ENCODE measurements at places on chromosomes 1 and 21. TPM values are rescaled to one million over a fixed set of nuclear protein-coding genes. Genes with fewer than 3 reads are reported as not detected.

GRCh38 chr1:170471398-170472053 is 60.4 kb upstream of the GORAB start:
- H3K27me3 ChIP-seq = no peaks in the 10 kb centered on the region
- no peaks in the 10 kb centered on the region for H3K4me1 ChIP-seq
- no peak for DNase-seq
- H3K27ac ChIP-seq = no peak overlapping the region
- H3K4me3 ChIP-seq = no peak overlapping the region

- no peak overlapping the region for H3K4me3 ChIP-seq
- DNase-seq = no peak
- no peaks in the 10 kb centered on the region for H3K36me3 ChIP-seq
- no peaks in the 10 kb centered on the region for H3K27me3 ChIP-seq
- no peak overlapping the region for H3K27ac ChIP-seq
These were observed 625.8 kb upstream of the ADGRL2 start for GRCh38 chr1:81174811-81175476.

DNA sequence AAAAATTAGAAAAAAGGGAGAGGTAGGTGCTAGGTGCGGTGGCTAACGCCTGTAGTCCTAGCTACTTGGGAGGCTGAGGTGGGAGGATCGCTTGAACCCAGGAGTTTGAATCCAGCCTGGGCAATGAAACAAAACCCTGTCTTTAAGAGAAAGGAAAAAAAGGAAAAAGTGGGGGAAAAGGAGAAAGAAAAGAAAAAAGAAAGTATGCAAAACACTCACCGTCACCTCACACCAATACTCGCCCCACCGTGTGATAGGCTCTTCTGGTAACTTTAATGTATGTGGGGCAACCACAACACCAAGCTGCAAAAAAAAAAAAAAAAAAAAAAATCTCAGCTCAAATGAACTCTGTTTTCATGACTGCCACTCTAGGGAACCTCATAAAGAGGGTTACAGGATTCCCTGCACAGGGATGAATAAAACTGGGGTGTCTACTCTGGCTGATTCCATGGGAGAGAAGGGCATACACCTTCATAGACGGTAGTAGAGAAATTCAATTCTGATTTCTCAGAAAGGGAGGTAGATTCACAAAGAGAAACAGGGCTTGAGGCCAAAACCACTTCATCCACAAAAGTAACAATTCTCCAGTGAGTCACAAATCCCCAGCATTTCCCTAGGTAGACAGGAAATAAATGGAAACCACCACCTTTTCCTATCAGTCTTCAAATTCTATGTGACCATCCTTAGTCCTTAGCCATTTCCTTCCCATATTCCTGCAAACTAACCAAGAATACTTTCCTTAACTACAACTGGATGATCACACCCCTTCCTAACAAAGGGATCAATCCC is 2.5 kb downstream of the MRPL9 start:
- DNase-seq = no peak
- H3K27ac ChIP-seq = no peak overlapping the region
- H3K4me1 ChIP-seq = peaks cover 16% of the 10 kb centered on the region
- peaks cover 23% of the 10 kb centered on the region for H3K36me3 ChIP-seq
- H3K27me3 ChIP-seq = no peaks in the 10 kb centered on the region

GRCh38 chr1:228407106-228408040 is 738 bp upstream of the TRIM11 start:
- H3K27me3 ChIP-seq = no peaks in the 10 kb centered on the region
- H3K4me1 ChIP-seq = peaks cover 47% of the 10 kb centered on the region
- H3K36me3 ChIP-seq = peaks cover 18% of the 10 kb centered on the region
- H3K4me3 ChIP-seq = peak overlapping the region; percentile 72
- peak overlapping the region; percentile 65 for H3K27ac ChIP-seq

DNA sequence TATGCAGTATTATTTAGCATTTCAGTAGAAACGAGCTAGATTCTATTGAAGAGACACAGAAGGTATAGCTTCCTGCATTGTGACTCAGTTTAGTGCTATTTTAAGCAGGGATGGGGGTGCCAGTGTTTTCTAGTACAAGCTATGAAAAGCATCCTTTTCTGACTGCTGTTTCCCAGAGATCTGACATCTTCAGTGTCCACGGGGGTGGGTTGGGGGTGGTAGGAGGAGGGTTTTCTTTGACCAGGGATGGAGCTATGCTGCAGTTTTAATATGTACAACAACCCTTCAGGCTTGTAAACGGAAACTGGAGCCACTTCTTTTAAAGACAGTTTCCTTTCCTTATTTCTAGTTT is 2.7 kb upstream of the NEGR1 start:
- peaks cover 7% of the 10 kb centered on the region for H3K4me1 ChIP-seq
- no peak for DNase-seq
- H3K4me3 ChIP-seq = no peak overlapping the region
- H3K27ac ChIP-seq = no peak overlapping the region
- peaks cover 3% of the 10 kb centered on the region for H3K27me3 ChIP-seq

DNA sequence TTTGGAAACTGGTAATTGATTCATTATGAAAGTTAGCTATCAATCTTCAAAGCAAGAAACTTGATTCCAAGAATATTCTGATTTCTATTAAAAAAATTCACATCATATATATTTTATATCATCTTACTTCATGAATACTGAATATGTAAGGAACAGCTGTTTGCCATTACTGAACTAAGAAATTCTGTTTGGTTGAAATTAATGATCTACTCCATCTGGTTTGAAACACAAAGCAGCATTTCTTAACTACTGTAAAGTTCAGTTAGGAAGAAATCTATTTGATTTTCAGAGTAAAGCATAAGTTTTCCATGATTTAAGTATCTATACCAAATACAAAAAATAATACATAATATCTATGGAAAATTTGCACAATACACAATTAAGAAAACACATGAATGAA is 66.0 kb upstream of the SCYL3 start:
- H3K4me1 ChIP-seq = no peaks in the 10 kb centered on the region
- DNase-seq = no peak
- no peak overlapping the region for H3K27ac ChIP-seq
- H3K4me3 ChIP-seq = no peak overlapping the region

- no peaks in the 10 kb centered on the region for H3K36me3 ChIP-seq
- no peak overlapping the region for H3K27ac ChIP-seq
- H3K4me1 ChIP-seq = no peaks in the 10 kb centered on the region
- no peaks in the 10 kb centered on the region for H3K27me3 ChIP-seq
- no peak for DNase-seq
These were observed 32.9 kb upstream of the IL12RB2 start for GRCh38 chr1:67274623-67275325.

DNA sequence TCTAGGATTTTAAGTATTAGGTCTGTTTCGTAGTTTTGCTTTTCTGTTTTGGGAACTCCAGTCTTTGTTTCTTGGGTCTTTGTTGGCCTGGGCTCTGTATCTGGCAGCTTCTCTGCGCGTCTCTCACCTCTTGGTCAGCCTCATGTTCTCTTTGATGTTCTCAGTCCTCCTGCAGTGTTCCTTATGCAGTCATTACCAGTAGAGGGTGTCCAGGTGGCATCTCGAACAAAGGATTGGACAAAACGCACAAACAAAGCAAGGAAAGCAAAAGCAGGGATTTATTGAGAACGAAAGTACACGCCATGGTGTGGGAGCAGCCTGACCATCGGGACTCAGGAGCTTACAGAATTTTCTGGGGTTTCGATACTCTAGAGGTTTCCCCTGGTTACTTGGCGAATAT is 133.7 kb upstream of the COL6A1 start:
- H3K4me1 ChIP-seq = no peaks in the 10 kb centered on the region
- no peak overlapping the region for H3K27ac ChIP-seq
- H3K4me3 ChIP-seq = no peak overlapping the region
- no peaks in the 10 kb centered on the region for H3K36me3 ChIP-seq
- no peaks in the 10 kb centered on the region for H3K27me3 ChIP-seq
- no peak for DNase-seq

DNA sequence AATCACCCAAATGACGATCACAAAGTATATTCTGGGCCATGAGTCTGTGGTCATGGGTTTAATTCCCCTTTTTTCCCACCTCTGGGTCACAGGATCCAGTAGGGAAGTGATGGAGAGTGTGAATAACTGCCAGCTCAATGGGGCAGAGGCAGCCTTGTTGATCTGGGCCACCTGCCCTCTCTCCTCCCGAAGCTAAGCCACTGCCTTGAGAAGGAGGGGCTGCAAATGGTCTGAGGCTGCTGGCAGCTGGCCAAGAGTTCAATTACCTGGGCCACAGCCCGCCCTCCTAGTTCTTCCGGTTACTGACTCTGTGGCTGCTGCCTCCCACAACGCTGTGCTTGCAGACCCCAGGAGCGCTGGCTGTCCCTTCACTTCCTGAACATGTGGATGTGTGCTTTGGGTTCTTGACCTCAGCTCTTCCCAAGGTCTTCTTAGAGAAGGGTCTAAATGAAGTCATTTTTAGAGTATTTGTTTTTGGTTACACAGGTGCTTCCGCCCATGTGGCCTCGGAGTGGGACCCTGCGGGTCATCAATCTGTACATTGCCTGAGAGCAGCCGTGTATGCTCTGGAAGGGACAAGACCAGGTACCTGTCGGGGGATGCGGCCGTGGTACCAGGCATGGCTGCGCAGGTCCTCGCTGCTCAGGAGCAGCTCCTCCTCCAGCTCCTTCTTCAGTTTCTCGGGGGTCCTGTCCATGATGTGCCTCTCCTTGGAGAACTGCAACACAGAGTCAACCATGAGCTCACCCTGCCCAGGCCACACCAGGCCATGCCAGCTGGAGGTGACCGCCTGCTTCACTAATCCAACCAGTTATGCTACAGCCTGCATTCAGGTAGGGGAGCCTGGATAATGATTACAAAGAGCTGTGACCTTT is 89.7 kb downstream of the BCAR3 start:
- no peak overlapping the region for H3K4me3 ChIP-seq
- H3K27ac ChIP-seq = no peak overlapping the region
- H3K4me1 ChIP-seq = peaks cover 6% of the 10 kb centered on the region

DNA sequence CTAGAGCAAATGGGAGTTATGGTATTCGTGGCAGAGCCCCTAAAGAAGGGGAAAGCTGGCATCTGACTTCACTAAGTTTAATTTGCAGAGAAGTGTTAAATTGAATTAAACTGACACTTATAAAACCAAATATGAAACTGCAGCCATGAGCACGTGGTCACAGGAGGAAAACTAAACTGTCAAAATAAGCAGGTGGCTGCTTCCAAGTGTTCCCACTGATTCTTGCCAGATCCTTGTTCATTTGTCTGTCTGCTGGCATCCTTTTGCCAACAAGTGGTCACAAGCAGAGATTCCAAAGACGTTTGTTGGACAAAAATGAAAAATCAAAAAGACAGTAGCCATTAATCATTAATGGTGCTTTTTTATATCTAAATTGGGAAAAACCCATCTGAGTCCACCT is 6.5 kb upstream of the CELA2B start:
- no peak overlapping the region for H3K27ac ChIP-seq
- no peak for DNase-seq
- no peaks in the 10 kb centered on the region for H3K4me1 ChIP-seq
- H3K27me3 ChIP-seq = no peaks in the 10 kb centered on the region

DNA sequence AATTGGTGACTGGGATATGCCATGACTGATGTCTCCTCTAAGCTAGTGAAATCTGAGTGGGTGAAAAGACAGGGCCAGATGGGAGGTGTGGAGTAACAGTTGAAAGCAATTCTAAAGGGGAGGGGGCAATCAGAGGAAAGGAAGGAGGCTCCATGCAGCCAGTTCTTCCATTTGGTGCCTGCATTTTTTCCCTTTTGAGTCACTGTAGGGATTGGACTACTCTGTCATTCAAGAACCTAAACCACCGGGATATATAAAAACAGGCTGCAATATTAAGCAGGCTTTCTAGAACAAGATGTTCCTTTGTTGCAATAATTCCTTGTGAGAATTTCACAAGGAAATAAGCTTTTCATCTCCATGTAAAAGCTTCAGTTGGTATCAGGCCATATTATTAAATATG is 18.3 kb downstream of the CLIC6 start:
- DNase-seq = no peak
- no peaks in the 10 kb centered on the region for H3K36me3 ChIP-seq
- H3K4me3 ChIP-seq = no peak overlapping the region

DNA sequence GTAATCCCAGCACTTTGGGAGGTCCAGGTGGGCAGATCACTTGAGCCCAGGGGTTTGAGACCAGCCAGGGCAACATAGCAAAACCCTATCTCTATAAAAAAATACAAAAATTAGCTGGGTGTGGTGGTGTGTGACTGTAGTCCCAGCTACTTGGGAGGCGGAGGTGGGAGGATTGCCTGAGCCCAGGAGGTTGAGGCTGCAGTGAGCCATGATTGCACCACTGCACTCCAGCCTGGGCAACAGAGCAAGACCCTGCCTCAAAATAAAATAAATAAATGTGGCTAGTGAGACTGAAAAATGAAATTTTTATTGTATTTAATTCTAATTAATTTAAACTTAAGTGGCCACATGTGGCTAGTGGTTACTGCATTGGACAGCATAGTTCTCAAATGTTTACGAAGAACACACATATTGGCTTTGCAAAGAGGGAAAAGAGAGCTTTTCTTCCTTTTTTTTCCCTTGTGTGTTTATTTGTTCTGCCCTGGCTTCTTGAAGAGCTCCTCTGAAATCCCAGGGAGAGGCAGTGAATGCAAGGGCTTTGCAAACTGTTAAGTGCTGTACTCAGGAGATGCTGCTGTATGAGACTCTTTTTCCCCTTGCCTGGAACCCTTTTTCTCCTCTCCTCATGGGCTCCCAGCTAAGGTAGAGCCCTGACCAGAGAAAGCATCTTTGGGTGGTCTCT is 59.0 kb upstream of the RPL11 start:
- H3K4me3 ChIP-seq = no peak overlapping the region
- H3K27ac ChIP-seq = no peak overlapping the region
- no peaks in the 10 kb centered on the region for H3K27me3 ChIP-seq
- no peak for DNase-seq

SF3B4 gene
- polyA plus RNA-seq = 112 TPM

TINAGL1 gene
- not detected for polyA plus RNA-seq

ZNF648 gene
- polyA plus RNA-seq = not detected

NPHS2 gene
- polyA plus RNA-seq = not detected

TCHHL1 gene
- polyA plus RNA-seq = not detected

EDN2 gene
- polyA plus RNA-seq = not detected
